CD4-positive, alpha-beta T cell treated with Interleukin-17A for 1 hour (primary cell): ENCODE measurements at places on chromosomes 1 and 21.
A peak's percentile ranks its signal among the peaks of the same experiment; 100 is the strongest.

DNA sequence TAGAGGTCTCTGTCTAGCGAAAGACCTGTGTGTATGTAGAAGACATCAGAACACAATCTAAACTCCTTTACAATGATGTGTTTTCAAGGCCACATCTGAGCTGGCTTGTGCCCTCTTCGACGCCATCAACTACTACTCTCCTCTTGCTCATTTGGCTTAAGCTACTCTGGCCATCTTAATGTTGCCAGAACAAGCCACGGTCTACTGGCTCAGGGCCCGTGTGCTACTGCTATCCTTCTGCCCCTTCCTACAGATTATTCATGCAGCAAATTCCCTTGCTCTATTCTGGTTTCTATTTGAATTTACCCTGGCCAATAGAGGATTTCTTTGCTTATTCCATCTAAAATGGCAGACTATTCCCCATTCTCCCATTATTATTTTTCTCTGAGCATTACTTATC lies 121.7 kb downstream of the ZZZ3 start:
- DNase-seq: no peak

GRCh38 chr1:18950401-18951026 lies 6.0 kb downstream of the IFFO2 start:
- DNase-seq: peak; percentile 75

GRCh38 chr1:154878371-154879037 lies 8.4 kb upstream of the KCNN3 start:
- DNase-seq: peak; percentile 74

- no peak for DNase-seq
Measured at GRCh38 chr1:166136699-166137401, 30.0 kb downstream of the FAM78B start.

DNA sequence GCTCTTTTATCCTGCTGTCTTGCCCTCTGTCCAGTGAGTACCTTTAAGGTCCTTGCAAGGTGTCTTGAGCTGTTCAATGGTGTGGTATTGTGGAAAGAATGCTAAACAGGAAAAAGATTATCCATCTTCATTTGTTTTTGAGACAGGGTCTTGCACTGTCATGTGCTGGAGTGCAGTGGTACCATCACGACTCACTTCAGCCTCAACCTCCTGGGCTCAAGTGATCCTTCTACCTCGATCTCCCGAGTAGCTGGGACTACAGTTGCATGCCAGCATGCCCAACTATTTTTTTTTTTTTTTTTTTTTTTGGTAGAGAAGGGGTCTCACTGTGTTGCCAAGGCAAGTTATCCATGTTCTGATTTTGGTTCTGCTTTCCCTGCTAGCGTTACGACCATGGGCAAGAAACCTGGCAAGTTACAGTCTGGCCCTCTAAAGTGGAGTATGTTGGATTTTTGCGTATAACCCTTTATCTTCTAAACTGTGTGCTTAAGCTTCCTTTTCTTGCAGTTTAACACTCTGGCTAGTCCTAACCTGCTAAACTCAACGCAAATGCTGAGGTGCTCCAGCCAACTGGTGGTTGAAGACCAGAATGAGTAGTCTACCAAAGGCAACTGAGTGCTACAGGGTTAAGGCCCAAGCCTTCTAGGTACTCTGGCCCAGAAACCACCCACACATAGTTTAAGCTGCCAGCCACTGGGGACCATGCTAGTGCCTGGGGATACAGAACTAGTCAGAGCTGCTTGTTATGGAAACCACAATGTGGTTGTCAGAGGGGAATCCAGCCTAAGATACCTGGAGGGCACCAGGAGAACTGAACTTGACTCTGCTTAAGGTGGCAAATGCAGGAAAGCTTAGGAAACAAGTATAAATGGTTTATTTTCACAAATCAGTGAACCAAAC lies 7.9 kb downstream of the RPL11 start:
- no peak for DNase-seq

- DNase-seq: no peak
Measured at GRCh38 chr1:89547563-89548116, 23.0 kb downstream of the LRRC8B start.

DNA sequence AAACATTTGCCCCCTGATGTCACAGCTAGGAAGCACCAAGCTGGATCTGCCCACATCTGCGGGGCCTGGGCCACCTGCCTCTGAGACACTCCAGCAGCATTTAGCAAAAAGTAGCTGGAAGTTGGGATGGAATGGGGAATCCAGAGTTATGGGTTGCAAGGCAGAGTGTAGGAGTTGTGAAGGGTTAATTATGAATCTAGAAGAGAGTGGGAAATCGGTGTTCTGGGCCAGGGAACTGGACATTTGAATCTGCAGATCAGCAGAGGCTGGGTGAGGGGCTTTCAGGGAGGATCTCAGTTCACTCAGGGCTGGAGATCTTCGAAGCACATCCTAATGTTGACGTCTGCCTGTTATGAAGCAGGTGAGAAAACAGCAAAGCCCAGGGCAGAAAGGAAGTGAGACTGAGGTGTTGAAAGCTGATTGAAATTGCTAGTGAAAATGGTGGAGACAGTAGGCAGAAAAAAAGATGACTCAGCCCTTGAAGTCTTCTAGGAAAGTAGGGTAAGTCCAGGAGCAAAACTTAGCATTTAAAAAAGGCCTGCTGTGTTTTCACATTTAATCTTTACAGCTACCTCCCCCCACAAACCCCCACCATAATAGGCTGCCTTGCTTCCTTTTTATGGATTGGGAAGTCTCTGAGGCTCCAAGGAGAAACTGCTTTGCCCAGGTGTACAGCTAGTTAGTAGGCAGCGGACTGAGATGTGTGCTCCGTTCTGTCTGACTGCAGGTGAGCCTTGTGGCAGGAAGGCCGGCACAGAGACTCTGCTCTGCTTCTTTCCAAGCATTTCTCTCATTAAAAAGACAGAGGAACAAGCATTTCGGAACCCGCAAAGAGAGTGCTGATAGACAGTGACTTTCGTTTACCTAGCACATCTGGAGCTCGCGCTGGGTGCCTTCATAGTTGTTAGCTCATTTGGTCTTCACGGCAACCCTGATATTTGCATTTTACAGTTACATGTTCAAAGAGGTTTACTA lies 7.2 kb downstream of the VANGL1 start:
- peak; percentile 26 for DNase-seq

DNA sequence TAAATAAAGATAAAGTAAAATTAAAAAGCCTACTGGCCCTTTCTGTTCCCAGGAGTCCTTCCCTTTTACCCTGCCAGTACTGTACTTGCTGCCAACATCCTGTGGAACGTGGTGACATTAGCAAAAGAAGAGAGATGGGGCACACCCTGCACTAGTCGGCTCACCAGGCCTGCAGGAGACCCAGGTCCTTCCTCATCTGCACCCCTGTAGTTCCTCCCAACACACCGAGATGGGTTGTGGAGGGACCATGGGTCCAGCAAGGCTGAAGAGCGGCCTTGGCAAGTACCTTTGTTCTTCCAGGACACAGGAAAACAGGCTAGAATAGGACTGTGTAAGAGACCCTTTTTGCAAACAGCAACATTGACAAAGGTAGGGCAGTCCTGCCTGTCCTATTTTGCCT lies 98.7 kb upstream of the TMPRSS2 start:
- DNase-seq: no peak

DNA sequence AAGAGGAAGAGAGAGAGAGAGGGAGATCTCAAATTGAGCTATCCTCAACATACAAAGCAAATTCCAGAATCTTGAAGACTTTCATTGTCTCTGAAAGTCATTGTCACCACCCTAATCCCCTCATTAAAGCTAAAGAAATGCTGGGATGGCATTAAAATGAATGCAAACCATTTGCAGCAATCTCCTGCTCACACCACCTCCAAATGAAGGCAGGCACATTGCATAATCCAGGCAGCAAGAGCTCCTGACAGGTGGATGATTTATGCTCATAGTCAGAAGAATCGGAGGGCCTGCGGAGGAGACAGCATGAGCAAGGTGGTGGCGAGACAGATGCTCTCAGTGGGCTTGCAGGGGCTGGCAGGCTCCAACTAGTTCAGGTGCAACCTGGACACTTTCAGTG lies 90.2 kb downstream of the ESRRG start:
- no peak for DNase-seq

DNA sequence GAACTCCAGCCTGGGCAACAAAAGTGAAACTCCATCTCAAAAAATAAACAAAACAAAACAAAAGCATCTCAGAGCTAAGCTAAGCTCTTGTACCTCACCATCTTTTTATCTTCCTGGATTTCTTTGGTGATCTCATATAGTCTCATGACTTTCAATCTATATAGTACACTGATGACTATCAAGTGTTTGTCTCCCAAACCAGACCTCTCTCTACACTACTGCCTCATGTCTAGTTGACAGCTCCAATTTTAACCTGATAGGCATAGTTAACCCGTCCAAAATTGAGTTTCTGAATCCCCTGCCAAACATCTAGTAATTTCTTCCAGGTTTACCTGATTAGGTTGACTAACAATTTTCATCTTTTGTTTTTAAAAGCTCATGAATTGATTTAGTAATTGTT lies 151.7 kb downstream of the COP1 start:
- DNase-seq: no peak

DNA sequence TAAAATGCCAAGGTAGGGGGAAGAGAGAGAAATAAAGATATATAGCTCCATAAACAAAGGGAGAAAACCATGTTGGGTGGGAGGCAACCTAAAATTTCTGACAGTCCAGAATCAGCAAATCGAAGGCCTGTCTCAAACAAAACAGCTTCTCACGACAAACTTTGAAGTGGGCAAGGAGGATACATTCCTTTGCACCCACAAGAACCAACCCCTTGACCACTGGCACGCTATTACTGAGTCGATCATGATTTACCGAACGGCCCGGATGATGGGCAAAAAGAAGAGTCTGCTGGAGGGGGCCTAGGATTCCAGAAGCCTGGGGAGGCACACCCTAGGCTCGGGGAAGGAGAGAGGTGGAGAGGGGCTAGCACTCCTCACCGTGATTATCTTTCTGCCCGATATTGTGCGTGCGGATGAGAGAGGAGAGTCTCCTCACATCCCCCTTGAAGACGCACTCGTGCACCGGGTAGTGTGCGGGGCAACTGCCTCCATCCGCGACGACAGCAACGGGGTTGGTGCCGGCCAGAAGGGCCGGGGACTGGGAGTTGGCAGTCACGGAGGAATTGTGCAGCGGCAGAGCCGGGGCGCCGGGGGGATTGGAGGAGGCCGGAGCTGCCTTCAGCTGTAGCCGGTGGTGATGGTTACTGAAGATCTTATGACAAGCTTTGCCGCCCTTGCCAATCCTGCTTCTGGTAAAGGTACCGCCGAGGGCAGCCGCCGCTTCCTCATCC lies 756 bp downstream of the ANKRD13C start:
- DNase-seq: no peak

DNA sequence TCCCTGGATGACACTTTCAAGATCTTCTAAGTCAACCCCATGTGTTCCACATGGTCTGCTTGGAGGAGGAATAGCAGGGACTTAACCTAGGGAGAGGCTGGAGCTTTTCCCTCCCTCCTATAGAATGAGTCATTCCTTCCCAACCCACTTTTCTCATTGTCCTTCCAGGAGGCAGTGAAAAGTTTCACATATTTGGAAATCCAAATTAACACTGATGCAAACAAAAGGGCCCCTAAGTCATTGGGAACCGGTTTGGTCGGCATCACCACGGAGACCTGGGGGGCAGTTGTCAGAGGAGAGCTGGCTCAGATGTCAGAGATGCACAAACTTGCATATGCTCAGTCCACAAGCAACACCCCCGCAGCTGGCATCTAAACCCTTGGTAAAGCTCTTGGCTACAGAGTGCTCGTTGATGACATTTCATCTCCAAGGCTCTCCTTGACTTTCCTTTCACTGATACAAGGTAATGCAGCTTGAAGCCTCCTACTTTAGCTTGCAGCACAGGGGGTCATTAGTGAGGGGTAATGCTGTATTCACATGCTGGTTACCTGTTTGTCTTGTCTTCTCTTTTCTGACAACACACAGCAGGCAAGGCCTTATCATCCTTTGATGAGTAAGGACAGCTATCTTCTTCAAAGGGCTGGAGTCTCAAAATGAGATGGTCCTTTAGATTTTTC lies 12.3 kb upstream of the LRRC8D start:
- no peak for DNase-seq

DNA sequence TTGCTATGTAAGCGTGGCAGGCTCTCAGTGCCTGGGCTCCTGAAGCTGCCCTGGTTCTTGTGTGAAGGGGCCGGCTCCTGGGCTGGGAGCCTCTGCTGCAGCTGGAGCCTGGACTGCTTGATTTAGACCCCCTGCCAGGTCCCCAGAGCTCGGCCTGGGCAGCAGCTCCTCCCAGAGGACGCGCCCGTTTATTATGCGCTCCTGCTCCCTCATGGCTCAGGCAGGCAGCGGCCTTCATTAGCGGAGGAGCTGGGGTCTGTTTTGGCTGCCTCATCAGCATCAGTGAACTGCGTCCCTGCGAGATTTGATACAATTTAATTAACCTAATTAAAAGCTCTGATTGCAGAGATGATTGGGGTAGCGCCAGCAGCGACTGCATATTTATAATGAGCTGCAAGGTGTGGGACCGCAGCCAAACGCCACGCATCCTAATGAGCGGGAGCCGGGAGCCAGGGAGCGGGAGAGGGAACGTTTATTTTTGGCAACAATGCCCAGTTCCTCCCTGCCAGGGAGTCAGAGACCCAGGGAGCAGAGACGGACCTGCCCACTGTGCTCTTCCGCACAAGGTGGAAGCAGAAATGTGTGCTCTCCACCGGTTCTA lies 16.6 kb downstream of the UTP11 start:
- DNase-seq: no peak

DNA sequence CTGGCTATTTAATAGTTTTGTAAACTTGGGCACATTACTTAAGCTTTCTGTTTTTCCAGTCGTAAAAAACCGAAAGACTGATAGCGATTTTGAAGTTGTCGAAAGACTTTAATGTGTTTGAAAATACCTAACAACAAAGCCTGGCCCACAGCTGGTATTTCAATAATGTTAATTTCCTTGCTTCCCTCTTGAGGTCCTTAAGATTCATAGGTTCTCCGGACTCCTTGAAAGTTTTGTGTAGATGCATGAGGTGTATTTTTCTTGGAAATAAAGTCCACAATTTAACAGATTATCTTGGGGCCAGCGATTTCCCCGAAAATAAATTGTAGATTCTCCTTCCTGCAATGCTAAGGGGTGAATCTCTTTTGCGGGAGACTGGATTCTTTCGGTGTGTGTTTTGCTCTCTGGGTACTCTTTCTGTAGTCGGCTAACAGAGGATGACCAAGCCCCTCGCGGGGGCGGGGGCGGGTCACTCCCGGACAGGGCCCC lies 735 bp upstream of the YTHDF2 start:
- no peak for DNase-seq

DNA sequence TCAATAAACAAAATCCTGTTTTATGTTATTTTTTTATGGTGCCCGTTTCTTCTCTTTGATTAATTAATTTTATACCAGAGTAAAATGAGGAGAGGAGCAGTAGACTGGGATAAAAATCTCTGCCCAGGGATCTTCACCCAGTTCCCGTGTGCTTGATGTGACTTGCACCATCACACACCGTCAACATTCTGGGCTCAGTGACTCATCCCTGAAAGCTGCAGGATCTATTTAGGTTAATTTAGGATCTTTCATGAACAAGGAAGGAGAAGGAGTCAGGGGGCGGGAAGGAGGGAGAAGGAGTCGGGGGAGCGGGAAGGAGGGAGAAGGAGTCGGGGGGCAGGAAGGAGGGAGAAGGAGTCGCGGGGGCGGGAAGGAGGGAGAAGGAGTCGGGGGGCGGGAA lies 182.4 kb downstream of the SMYD3 start:
- no peak for DNase-seq
